Fibroblast of the aortic adventitia (primary cell): ENCODE measurements at places on chromosomes 1 and 21. TPM values are rescaled to one million over a fixed set of nuclear protein-coding genes. Genes with fewer than 3 reads are reported as not detected.

Gene KIAA0040
- total RNA-seq = 0.33 and 0.99 TPM in 2 replicates

Gene PIGP
- total RNA-seq = 2.2 and 19.6 TPM in 2 replicates

Gene FGR
- total RNA-seq = 0.18 TPM in 1 of 2 replicates, not detected in the other

Gene WDR64
- not detected in 2 replicates for total RNA-seq

Gene IPO13
- total RNA-seq = 16.2 and 20.8 TPM in 2 replicates

Gene CELA3A
- total RNA-seq = not detected in 2 replicates

Gene IBA57
- 6.1 and 16.9 TPM in 2 replicates for total RNA-seq

Gene OLFML3
- total RNA-seq = 135 and 212 TPM in 2 replicates

Gene TFF3
- total RNA-seq = not detected in 2 replicates

Gene BEND5
- total RNA-seq = 0.45 TPM in 1 of 2 replicates, not detected in the other

Gene CACNA1S
- not detected in 2 replicates for total RNA-seq

Gene RNPC3
- 19.9 and 31.5 TPM in 2 replicates for total RNA-seq

Gene KLHL12
- total RNA-seq = 22.2 and 29.6 TPM in 2 replicates

Gene SRM
- total RNA-seq = 9.1 and 42.7 TPM in 2 replicates

Gene PPFIA4
- 1.3 and 10.0 TPM in 2 replicates for total RNA-seq

Gene OR10J1
- total RNA-seq = not detected in 2 replicates

Gene SLAMF8
- not detected in 2 replicates for total RNA-seq

Gene PRKAA2
- total RNA-seq = 0.16 and 3.7 TPM in 2 replicates

Gene FALEC
- not detected in 2 replicates for total RNA-seq

Gene PAPPA2
- total RNA-seq = 7.0 and 15.9 TPM in 2 replicates

Gene THBS3
- 29.3 and 41.1 TPM in 2 replicates for total RNA-seq

Gene TMEM54
- total RNA-seq = 33.1 and 38.4 TPM in 2 replicates

Gene APCS
- not detected in 2 replicates for total RNA-seq

Gene LCE1B
- total RNA-seq = not detected in 2 replicates

Gene SPRR1B
- total RNA-seq = not detected in 2 replicates

Gene STXBP3
- total RNA-seq = 45.0 and 78.7 TPM in 2 replicates

Gene SH2D5
- total RNA-seq = 1.6 and 3.2 TPM in 2 replicates

Gene RNF207
- total RNA-seq = 7.8 and 42.6 TPM in 2 replicates

Gene FCAMR
- total RNA-seq = not detected in 2 replicates

Gene ABCG1
- total RNA-seq = 0.08 and 0.09 TPM in 2 replicates

Gene BSND
- total RNA-seq = not detected in 2 replicates

Gene SEC16B
- 1.6 and 4.8 TPM in 2 replicates for total RNA-seq

Gene CASZ1
- total RNA-seq = 0.09 TPM in 1 of 2 replicates, not detected in the other

Gene TEKT2
- total RNA-seq = 0.18 and 2.1 TPM in 2 replicates

Gene SPATA21
- total RNA-seq = not detected in 2 replicates

Gene NADK
- 38.6 and 45.6 TPM in 2 replicates for total RNA-seq

Gene OR11L1
- not detected in 2 replicates for total RNA-seq

Gene PROK1
- total RNA-seq = not detected in 2 replicates

Gene DNALI1
- total RNA-seq = 7.4 and 13.7 TPM in 2 replicates

Gene HSPA6
- total RNA-seq = 0.45 TPM in 1 of 2 replicates, not detected in the other

Gene SPRR2B
- not detected in 2 replicates for total RNA-seq

Gene PRDM15
- total RNA-seq = 1.8 and 4.7 TPM in 2 replicates

Gene ST6GALNAC5
- 0.09 TPM in 1 of 2 replicates, not detected in the other for total RNA-seq

Gene HES2
- total RNA-seq = 0.09 and 0.65 TPM in 2 replicates

Gene SKI
- 28.1 and 36.6 TPM in 2 replicates for total RNA-seq

Gene PM20D1
- not detected in 2 replicates for total RNA-seq

Gene SLC2A5
- total RNA-seq = 0.90 and 1.1 TPM in 2 replicates

Gene AADACL3
- not detected in 2 replicates for total RNA-seq

Gene PRPF38B
- total RNA-seq = 20.0 and 25.2 TPM in 2 replicates

Gene TEX38
- total RNA-seq = not detected in 2 replicates

Gene MYCL
- total RNA-seq = 0.41 and 0.81 TPM in 2 replicates

Gene SELP
- under 0.01 TPM in 1 of 2 replicates, not detected in the other for total RNA-seq
